ENCODE measurements at places on chromosomes 16 and 17.

- no peaks in the 10 kb centered on the region for H3K27me3 ChIP-seq
- no peak overlapping the region for H3K4me3 ChIP-seq
- DNase-seq, result no peak
- H3K27ac ChIP-seq, result no peak overlapping the region
- no peaks in the 10 kb centered on the region for H3K36me3 ChIP-seq
Measured at GRCh38 chr16:9481747-9482730, 390.6 kb downstream of the HAPSTR1 start.

- H3K27ac ChIP-seq, result no peak within 1 kb of the TSS
- no peaks in the 10 kb centered on the region for H3K27me3 ChIP-seq
- DNase-seq, result no peak
- no peak within 1 kb of the TSS for H3K4me3 ChIP-seq
Measured at GRCh38 chr17:41518789-41519449, at the start of gene KRT15. Gene KRT15, minus strand, starts transcription at chr17:41518890. Its CDS starts 63 bp downstream, at chr17:41518827.

- no peak overlapping the region for H3K27ac ChIP-seq
- no peaks in the 10 kb centered on the region for H3K4me1 ChIP-seq
- no peak for DNase-seq
- peaks cover 5% of the 10 kb centered on the region for H3K27me3 ChIP-seq
- no peaks in the 10 kb centered on the region for H3K36me3 ChIP-seq
Measured at GRCh38 chr17:63503341-63503705, 19.8 kb upstream of the KCNH6 start.

DNA sequence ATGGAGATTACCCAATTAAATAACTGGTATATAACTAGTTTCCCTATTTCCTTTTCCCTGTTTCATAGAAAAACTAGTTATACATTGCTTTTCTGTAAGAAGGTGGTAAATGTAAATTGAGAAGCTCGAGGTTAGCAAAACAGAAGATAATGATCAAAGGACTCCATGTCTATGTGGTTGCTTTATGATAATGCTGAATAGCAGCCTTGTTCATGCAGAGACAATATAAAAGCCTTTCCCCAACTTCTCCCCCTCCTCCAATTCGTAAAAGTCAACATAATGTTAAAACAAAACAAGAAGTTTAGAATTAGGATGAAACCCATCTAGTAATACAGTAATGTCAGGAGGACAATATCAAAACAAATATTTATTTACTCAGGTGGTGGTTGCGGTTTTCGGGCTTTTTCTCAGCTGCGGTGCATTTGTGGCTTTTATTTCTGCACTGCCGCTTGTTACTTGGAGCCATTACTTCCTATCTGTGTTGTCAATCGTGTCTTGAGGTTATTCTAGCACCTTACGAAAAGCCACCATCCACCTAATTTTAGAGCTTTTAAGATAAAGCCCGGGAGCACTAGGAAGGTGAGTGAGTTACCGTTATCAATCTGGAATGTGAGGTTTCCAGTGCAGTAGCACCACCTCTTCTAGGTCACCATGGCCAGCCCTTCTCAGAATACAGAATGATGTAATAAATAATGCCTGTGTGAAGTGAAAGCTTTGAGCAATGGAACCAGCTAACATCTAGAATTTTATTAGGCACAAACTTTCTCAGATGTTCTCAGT is 297.5 kb downstream of the CDH13 start:
- H3K4me1 ChIP-seq, result no peaks in the 10 kb centered on the region
- no peaks in the 10 kb centered on the region for H3K27me3 ChIP-seq
- no peaks in the 10 kb centered on the region for H3K36me3 ChIP-seq
- no peak overlapping the region for H3K27ac ChIP-seq

Measured in SJCRH30 (cell line).